GM06990 (cell line): ENCODE measurements at places on chromosomes 3 and 15.

DNA sequence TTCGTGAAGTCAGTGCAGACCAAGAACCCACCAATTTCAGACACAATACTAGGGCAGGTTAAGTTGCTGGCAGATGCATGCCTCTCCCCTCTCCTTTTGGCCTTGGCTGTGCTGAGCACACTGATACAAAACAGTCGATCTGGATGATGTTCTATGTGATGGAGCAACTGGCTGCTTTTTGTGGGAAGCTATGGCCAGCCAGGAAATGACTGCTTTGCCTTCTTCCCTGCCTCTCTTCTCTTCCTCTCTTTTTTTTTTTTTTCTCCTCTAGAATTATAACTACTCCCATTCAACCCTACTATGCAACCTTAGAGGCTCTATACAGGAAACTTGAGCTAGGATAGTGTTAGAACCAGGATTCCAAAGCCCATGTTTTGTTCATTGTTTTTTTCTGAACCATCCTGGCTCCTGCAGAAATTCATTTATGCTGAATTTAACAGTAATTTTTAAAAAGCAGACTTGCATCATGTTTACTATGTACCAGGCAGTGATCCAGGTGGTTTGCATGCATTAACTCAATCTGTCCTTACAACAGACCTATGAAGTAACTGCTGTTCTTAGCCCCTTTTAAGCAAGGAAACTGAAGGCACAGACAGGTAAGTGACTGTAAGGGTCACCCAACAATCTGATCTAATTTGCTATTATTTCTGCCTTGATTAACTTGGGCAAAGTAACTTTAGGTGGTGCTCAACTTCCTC is 62.9 kb downstream of the PLD1 start:
- DNase-seq, result no peak

- DNase-seq, result peak; percentile 62
Observed at GRCh38 chr3:53843195-53844177, 2.7 kb downstream of the CHDH start.

DNA sequence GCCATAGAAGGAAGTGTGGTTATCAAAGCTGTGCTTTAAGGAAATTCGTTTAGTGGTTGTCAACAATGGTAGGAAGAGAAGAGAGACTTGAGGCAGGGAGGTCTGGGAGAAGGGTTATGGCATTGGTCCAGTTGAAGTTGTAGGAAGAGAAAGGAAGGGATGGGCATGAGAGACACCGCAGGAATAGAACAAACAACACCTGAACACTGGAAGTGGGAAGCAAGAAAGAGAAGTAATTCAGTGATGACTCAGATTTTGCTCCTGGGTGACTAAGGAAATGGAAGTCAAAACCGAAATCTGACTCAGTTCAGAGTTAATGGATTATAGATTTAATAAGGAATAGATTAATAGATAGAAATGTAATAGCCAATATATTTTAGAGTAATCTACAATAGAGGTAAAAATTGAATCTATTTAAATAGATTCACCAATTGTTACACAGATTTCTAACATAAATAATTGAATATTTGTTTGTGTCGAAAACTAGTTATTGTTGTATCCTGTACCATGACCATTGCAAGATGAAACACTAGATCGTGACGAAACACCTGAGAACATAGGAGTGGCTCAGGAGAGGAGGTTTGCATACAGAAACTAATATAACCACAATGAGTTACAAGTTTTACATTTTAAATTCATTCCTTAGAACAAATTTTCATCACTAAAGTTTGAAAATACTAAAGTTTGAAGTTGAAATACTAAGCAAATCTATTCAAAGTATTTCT is 36.0 kb downstream of the THBS1 start:
- no peak for DNase-seq

GRCh38 chr3:137647179-137647578 is 116.9 kb upstream of the SOX14 start:
- DNase-seq, result no peak

DNA sequence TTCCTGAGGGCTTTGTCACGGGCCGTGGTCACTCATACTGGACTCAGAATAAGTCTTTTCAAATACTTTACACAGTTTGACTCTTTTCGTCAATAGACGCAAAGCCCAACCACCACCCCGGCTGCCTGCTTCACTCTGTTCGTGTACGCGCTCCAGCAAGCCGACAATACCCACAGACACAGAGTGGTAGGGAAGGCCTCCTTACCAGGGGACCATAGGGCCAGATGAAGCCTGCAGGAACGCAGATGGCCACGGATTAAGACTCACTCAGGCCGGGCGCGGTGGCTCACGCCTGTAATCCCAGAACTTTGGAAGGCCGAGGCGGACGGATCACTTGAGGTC is 29.7 kb downstream of the EFCAB12 start:
- no peak for DNase-seq

DNA sequence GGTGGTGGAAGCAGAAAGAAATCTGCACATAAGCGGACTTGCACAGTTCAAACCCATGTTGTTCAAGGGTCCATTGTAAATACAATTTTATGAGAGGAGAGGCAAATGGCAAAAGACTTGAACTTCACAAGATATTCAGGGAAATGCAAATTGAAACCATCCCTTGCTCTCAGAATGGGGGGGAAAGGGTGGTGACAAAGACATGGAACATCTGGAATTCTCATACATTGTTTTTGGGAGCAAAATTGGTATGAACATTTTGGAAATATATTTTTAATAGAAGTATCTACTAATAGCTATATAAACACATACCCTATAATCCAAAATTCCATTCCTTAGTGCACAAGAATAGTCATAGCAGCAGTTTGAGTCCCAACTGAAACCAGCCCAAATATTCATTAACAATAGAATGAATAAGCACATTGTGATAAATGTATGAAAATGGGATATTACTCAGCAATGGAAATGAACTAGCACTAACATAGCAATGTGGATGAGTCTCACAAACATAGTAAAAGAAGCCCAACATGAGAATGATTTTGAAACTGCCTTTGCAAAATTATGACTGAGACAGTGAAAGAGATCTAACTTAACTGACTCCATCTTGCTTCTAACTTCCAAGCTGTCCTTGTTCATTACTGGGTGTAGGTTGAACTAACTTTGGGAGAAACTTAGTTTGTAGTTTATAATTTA is 77.2 kb downstream of the CD200R1L start:
- no peak for DNase-seq

DNA sequence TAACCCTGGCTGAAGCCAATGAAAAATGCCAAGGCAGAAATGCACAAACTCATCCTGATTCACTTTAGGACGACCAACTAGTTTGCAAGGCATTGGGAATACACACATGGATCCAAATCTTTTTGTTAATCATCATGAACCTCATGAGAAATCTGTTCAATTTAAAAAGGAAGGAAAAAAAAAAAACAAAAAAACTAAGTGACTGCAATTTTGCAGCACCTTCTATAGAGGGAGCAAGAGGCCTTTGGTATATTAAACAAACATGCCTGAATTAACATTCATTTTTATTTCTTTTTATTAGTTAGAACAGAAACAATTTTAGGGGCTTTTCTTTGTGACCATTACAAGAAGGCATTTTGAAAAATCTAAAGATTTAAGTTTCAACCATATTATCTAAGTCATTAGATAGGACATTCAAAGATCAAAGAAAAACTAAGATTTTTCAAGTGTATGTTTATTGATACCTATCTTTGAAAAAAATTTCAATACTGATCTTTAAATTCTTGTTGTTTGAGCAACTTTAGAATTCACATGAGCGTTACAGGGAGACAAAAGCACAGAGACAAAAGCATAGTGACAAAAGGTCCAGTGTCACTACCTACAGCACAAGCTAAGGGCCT is 182.4 kb downstream of the CBLB start:
- DNase-seq, result no peak

DNA sequence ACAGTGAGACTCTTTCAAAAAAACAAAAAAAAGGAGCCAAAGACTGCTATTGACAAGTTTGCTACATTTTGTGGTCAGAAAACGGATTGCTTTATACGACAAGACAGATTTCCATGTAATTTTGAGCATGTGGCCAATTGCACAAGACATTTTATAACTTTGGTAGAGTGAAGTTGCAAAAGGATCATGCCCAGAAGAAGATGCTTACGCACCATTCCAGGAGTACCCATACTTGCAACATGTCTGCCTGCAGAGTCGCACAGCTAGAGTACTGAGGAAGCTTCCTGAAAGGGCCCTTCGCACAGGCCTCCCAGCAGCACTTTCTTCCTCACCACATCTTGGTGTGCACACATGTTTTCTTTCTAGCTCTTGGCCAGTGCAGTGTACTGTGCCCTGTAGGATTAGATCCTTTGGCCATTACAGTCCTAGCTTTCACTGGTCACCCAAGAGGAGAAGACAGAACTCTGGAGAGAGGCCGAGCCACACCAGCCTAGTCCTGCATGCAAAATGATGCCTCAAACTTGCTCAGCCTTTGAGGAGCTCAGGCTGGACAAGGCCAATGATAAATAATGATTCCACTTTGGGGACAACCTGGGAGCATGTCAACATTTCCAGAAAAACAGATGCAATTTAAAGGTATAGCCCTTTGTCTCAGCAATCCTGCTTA is 11.7 kb downstream of the CHDH start:
- DNase-seq, result no peak

GRCh38 chr3:129505341-129505740 is 23.1 kb upstream of the RHO start:
- DNase-seq, result no peak

- DNase-seq, result no peak
Observed at GRCh38 chr3:7618606-7619005, 757.7 kb downstream of the GRM7 start.

- DNase-seq, result no peak
Observed at GRCh38 chr3:3086239-3086638, 23.9 kb downstream of the IL5RA start.

DNA sequence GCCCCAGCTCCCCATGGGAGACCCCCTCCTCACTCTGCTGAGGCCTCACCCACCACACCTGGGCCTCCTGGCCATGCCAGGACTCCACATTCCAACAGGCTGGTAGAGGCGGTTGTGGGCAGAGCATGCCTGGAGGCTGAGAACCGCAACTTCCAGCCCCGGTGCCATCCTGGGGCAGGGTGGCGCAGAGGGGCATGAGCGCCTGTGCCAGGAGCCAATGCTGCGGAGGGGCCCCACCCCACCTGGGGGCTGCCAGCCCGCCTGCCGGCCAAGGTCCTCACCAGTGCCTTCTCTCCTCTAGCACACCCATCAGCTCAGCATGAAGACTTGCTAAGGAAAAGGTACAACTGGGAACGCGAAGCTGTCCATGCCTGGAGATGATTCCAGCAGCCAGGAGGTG is 34.3 kb upstream of the SLC6A6 start:
- no peak for DNase-seq

DNA sequence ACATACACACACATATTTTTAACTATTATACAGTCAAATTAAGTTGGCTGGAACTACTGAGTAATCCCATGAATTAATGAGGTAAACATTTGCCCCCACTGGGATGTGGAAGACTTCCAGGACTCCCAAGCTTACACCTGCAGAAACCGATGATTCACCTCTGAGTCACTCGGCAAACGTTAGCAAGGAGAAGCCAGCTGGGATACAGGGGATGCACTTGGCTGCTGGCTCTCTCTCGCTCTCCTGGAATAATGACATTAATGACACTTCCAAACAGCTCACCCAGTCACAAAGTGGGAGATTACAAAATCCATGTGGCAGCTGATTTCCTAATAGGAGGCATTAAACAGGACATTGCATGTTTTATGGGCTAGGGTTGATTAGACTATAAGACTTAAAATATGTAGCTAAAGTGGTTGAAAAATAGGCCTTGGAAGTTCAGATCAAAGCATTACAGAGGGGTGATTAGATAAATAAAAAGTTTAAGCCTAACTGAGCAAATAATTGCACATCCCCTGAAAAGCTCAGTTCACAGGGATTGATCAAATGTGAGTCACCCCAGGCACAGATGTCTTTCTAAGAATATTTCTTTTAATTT is 500.9 kb downstream of the SOX2 start:
- no peak for DNase-seq

DNA sequence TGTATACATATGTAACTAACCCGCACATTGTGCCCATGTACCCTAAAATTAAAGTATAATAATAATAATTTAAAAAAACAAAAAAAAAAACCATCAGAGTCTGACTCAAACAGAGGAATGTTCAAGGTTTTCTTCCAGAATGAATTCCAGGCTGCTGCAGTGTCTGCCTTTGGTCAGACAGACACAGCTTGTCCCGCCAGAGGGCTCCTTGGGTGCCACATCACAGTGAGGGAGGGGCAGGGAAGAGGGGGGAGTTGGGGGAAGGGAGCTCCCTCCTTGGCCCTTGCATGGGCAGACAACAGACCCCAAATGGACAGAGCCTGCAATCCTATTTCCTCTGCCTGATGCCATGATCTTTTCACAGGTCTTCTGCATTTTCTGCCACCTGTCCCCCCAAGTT is 36.5 kb downstream of the ITGB5 start:
- DNase-seq, result no peak

GRCh38 chr3:39277893-39278615 is 1.8 kb downstream of the CX3CR1 start:
- no peak for DNase-seq

DNA sequence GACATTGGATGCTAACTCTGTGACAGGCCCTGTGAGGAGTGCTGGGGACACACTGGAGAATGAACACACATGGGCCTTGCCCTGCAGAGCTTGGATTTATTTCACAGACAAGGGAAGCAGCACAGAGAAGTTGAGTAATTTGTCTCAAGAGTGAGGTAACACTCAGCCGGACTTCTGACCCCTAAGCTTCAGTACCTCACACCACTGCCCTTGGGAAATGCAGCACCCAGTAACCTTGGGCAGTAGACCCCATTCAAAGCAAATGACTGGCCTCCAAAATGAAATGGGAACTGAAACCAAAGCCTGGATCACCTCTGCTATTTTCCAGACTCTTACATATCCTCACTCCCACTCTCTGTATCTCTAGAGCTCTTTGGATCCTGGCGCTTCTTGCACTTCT is 37.3 kb downstream of the RFT1 start:
- no peak for DNase-seq

GRCh38 chr3:167116120-167116922 is 263.8 kb downstream of the ZBBX start:
- DNase-seq, result no peak

DNA sequence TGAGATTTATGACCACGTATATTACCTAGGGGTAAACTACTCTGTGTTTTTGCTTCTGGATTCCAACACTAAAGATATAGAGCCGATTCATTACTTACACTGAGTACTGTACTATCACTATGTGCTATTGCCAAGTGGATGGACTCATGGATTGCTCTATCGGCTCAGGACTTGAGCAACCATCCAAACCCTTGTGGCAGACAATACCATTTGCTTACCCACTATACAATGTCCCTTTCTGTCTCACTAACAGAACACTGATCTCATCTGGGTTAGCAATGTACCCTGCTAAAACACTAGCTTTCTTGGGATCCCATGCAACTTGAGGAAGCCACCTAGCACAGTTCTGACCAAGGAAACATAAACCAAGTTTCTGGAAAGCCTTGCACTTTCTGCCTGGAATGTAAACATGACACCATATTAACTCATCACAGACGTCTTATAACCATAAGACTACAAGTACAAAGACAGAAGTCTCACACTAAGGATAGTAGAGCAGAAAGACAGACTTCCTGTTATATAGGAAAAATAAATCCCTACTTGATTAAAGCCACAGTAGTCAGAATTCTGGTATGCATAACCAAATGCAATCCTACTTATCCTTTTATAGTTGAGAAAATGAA is 38.6 kb downstream of the HACD2 start:
- no peak for DNase-seq
